ENCODE measurements at places on chromosomes 6 and 20.

- no peak for DNase-seq
Observed at GRCh38 chr6:96156425-96156824, 140.7 kb downstream of the FUT9 start.

DNA sequence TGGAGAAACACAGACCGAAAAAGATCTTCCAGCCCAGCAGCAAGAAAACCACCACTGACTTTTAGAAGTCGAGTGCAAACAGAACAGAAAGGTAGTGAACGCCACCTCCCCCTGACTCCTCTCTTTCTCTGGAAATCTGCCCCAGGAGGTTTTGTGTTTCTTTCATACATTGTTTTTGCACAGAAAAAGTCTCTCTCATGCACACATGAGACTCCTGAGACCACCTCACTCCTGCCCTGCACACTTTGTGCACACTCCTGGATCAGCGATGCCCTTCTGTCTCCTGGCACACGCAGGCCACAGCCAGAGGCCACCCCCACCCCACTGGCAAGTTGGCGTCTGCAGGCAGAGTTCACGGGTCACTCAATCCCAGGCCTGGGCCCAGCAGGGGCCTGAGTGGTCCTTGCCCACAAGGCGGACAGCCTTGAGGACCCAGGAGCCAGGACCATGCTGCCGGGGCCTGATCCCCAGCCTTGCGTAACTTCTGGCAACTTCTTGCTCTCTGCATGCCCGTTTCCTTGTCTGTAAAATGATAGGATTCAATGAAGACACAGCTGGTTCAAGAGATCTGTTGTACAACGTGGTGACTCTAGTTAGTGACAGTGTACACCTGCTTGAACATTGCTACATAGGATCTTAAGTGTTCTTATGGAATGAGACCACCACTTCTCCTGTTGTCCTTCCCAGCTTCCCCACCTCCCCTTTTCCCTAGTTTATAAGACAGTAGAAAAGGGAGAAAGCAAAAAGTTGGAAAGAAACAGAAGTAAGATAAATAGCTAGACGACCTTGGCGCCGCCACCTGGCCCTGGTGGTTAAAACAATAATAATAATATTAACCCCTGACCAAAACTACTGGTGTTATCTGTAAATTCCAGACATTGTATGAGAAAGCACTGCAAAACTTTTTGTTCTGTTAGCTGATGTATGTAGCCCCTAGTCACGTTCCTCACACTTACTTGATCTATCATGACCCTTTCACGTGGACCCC lies 30.2 kb upstream of the CST7 start:
- DNase-seq, result no peak

- no peak for DNase-seq
Observed at GRCh38 chr6:158770533-158771330, 48.4 kb downstream of the EZR start.

- no peak for DNase-seq
Observed at GRCh38 chr20:62535964-62536363, 60.2 kb upstream of the GATA5 start.

DNA sequence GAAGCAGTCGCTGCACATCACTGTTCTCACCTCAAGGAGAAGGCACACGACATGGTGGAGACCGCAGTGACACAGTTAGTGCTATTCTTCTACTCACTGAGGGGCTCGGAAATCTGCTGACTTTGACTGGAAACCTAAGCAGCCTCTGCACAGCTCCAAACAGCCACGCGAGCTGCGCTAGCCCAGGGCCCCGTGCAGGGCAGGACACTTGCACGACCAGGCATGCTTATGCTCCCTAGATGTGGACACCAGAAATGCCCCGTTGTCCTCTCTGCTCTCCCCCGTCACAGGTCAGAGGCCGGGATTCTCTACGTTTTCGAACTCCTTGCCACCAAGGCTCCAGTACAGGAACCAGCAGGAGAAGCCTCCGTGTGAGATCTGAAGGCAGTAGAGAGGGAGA lies 201.1 kb downstream of the WDR27 start:
- DNase-seq, result no peak

DNA sequence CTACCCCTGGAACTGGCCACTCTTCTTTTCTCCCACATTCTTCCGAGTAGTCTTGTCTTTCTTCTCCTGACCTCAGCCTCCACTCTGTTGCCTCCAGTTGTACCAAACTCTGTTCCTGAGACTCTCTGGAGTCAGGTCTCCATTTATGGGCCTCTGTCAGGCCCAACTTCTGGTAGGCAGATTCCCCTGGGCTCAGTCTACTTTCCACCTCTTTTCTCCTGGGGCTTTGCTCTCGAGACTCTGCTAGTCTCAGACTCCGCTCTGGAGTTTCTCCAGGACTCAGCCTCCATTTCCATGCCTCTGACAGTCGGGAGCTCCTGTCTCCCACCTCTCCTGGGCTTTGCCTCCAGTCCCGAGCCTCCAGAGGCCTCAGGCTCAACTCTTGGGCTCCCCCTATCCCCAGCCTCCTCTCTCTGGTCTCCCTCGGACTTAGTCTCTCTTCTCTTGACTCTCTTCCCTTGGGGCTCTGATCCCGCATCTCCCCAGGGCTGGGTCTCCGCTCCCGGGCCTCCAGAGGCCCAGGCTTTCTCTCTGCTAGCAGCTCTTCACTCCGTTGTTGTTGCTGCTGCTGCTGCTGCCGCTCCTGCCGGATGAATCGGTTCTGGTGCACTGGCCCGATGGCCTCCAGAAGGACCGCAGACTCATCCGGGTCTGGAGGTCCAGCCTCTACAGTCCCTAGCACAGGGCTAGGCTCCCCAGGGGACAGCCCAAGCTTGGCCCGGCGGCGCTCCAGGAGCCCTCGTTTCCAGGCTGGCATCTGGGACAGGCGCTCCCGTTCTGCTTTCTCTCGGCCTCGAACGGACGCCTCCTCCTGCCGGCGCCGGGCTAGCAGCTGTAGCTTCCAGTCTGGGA lies 1.1 kb downstream of the PPP1R18 start:
- DNase-seq, result no peak

GRCh38 chr6:136050475-136050874 lies 199.0 kb downstream of the PDE7B start:
- DNase-seq, result no peak

- no peak for DNase-seq
Observed at GRCh38 chr6:167477688-167478087, 152.8 kb downstream of the TTLL2 start.

GRCh38 chr20:22597303-22597702 lies 12.9 kb upstream of the FOXA2 start:
- no peak for DNase-seq

DNA sequence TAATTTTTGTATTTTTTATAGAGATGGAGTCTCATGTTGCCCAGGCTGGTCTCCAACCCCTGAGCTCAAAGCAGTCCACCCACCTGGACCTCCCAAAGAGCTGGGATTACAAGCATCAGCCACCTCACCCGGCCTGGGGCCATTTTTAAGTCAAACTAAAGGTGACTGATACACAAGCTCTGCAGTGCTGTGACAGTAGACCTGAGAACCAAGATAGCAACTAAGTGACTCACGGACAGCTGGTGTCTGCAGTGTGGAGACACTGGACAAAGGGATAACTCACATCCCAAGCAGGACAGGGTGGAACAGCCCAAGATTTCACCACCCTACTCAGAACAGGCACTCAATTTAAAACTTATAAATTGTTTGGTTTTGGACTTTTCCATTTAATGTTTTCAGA lies 402.5 kb downstream of the CD83 start:
- DNase-seq, result no peak

DNA sequence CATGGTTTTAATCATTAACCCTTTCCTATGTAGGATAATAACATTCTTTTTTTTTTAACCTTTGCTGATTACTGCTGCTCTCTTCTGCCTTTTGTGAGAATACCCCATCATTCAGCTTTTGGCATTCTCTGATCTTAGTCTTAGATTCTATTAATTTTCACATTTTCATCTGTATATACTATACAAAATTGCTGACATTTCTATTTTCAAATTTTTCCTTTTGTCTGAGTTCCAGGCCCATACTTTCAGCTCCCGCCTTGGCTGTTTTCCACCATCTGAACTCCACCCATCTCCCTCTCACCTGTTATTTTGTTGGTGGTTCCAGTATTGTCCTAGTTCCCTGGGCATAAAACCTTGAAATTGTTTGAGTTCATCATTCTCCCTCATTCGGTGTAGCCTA lies 59.2 kb downstream of the PKIB start:
- DNase-seq, result no peak

DNA sequence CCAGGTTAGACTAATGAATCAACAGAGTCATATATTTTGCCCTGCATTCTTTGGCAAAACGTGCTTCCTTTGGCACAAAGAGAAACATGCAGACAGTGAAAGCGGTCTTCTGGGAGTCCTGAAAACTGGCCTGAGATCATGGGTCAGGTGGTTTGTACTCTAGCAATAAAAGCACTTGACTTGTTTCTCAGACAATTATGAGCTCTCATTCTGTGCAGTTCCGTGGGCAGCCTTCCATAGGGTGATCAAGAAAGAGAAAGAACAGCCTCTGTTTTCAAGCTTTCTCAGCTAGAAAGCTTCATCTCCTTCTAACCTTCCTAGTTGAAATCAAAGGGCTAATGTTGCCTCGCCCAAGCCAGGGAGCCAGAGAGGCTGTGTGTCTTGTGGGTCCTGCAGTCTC lies 62.7 kb upstream of the ISM1 start:
- DNase-seq, result no peak

- no peak for DNase-seq
Observed at GRCh38 chr6:82738773-82739172, 326.9 kb downstream of the UBE3D start.

GRCh38 chr20:40446888-40447287 lies 242.1 kb downstream of the MAFB start:
- no peak for DNase-seq

All from GM18507 (cell line).